T-helper 1 cell (primary cell): ENCODE measurements at places on chromosomes 4 and X.

GRCh38 chr4:5043579-5043978 lies 7.7 kb upstream of the STK32B start:
- no peak for DNase-seq

DNA sequence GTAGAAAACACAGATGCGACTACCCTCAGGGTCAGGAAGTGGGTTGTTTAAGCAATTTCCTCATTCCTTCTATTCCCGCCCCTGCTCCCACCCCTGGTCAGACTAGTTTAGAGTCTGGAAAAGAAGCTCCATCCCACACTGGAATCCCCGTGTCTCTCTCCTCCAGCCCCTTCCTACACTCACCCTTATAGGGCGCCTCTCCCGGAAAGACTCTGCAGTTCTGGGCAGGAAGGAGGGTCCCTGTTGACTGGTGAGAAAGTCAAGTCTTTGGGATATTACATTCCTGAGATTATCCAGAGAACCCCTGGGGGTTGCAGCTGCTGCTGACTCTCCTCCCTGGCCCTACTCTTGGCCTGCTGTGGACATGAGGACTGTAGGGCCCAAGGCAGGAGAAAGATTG lies 11.9 kb downstream of the STARD8 start:
- DNase-seq: no peak

GRCh38 chr4:18937746-18938145 lies 916.2 kb upstream of the LCORL start:
- no peak for DNase-seq

GRCh38 chrX:40247848-40248622 lies 150.3 kb upstream of the BCOR start:
- no peak for DNase-seq

GRCh38 chr4:185800266-185800945 lies 11.6 kb downstream of the SORBS2 start:
- no peak for DNase-seq

DNA sequence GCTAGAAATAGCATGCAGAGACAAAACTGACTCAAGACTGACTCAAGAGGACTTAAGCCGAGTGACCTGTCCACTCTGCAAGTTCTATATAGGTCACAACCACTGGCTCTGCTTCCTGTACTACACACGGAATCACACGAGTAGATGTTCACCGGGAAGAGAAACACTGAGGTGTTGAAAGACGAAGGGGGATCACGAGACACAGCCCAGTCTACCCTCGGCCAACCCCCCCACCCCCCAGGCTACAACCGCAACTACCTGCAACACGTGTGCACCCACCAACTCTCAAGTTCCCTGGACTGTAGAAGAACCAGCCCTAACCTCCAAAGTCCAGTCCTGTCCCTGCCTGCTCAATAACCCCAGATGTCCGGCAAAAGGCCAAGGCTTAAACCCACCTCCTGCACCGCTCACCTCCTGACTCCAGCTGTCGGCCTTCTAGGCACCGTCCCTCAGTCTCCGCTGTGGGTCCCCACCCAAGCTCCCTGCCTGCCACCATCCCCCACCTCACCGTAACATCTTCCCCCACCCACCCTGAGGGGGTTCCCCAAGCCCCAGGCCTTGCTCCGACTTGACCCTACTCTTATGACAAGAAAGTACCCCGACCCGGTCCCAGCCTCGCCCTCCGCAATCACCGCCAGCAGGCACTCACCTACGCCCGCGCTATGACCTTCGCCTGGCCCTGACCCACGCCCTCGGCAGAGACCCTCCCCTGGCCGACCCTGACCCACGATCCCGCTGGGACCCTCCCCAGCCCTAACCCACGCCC lies 739 bp downstream of the GAK start:
- DNase-seq: no peak

DNA sequence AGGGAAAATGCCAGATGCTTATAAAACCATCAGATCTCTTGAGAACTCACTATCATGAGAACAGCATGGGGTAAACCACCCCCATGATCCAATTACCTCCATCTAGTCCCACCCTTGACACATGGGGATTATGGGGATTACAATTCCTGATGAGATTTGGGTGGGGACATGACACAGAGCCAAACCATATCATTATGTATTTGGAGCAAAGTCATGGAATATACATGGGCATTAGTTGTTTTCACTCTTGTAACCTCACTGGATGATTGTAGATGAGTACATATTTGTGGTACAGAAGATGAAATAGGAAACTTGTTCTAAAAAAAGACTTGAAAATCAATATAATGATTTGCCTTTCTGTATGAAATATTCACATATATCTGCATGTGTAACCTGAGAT lies 674.5 kb upstream of the BOD1L1 start:
- no peak for DNase-seq

GRCh38 chrX:10167573-10167972 lies 10.8 kb downstream of the CLCN4 start:
- DNase-seq: no peak

GRCh38 chr4:82965763-82966162 lies 44.9 kb downstream of the LIN54 start:
- DNase-seq: no peak
